Right lobe of liver (tissue), 6 donors: ENCODE measurements at places on chromosomes 7 and 10.

- peak; percentile 51 for DNase-seq
Observed at GRCh38 chr10:37856881-37857286, 526 bp downstream of the ZNF248 start.

- peak; percentile 28 for DNase-seq
Observed at GRCh38 chr10:43904844-43905243, 256.2 kb upstream of the ZNF32 start.

- no peak for DNase-seq
Observed at GRCh38 chr10:84232376-84232775, 7.0 kb upstream of the LRIT2 start.

GRCh38 chr10:95767884-95768556, 12.1 kb downstream of the ENTPD1 start:
- no peak for DNase-seq

GRCh38 chr10:43851030-43851429, 202.3 kb upstream of the ZNF32 start:
- no peak for DNase-seq

DNA sequence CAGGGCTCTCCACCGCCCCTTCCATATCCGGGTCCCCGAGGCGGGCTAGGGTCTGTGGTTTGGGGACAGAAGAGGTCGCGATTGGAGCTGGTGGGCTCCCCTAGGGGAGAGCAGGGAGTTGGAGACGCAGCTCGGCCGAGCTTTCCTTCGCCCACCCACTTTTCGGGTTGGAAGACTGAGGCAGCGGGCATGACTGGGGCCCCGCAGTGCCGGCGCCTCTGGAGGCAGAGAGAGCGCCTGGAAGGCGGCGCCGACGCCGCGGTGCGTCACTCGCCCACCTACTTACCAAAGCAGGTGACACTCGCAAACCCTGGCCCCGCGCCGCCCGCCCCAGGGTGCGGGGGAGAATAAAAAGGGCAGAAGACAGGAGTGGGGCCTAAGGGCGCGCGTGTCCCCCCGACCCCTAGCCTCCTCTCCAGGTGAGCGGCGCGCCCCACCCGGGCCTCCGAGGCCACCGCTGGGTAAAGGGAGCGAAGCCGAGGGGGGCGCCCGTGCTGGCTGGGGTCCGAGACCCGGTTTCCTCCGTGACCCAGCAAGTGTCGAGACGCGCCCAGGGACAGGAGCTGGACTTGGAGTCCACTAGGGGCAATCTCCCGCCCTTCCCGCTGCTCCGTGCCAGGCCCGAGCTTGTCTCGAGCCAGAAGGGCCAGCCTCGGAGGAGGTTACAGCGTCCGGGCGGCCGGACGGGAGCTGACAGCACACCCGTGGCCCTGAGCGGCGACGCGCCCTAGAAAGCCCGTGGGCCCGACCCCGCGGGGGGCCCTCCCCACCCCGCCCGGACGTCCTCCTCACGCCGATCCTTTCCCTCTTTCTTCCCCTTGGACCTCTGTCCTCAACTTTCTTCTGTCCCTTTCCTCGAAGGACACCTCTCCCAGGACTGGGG, 34.4 kb upstream of the GRID1 start:
- peak; percentile 71 for DNase-seq

GRCh38 chr7:112497481-112497880, 16.7 kb downstream of the LSMEM1 start:
- no peak for DNase-seq

DNA sequence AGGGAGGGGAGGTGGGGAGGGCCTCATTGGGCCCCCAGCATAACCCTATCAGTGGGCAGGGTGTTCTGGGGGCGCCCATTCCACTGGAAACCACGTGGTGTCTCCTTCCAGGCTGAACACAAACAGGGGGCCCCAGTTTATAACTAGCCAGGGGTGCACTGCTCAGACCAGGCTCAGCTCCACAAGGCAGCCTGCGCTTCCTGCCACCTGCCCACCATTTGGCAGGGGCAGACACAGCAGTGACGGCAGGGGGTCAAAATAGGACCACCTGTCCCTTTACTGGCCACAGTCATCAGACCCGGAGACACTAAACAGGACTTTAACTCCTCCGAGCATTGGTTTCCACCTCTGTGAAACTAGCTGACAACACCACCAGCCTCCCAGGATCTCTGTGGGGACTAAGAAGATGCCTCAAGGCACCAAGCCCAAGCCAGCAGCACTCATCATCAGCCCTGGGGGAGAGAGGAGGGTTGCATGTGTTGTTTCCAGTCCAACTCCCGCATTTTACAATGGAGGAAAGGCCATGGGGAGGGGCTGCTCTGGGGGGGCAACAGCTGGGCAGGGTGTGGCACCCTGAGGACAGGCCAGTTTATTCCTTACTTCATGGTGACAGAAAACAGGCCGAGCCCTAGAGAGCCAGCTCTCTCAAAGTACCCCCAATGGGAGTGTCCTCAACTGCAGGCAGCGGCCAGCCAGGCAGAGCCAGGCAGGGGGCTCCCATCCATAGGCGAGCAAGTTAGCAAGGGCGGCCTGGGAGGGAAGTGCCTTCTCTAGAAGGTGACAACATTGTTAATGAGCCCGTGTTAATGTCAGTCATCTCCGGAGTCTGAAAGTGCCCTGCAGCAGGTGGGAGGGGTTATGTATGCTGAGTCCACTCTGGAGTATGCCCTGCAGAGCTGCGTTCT, 127.6 kb downstream of the TNS3 start:
- no peak for DNase-seq

GRCh38 chr7:96188174-96188581, 133.7 kb downstream of the SLC25A13 start:
- DNase-seq: no peak

DNA sequence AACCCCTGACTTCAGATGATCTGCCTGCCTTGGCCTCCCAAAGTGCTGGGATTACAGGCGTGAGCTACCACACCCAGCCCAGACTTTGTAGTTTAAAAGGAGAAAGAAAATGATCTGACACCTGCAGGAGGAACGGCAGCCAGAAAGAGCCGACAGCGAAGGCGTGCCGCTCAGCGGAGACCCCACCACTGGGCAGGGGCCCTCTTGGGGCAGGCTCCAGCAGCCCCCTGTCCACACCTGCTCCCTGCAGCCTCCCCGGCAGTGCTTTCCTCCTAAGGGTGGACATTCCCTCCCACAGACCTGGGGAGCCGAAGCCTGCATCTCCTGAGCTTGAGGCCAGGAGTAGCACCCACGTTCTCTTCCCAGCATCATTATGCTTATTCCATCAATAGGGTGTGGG, 19.2 kb upstream of the CNPY1 start:
- DNase-seq: no peak

- DNase-seq: no peak
Observed at GRCh38 chr7:49424109-49424508, 349.3 kb upstream of the VWC2 start.

DNA sequence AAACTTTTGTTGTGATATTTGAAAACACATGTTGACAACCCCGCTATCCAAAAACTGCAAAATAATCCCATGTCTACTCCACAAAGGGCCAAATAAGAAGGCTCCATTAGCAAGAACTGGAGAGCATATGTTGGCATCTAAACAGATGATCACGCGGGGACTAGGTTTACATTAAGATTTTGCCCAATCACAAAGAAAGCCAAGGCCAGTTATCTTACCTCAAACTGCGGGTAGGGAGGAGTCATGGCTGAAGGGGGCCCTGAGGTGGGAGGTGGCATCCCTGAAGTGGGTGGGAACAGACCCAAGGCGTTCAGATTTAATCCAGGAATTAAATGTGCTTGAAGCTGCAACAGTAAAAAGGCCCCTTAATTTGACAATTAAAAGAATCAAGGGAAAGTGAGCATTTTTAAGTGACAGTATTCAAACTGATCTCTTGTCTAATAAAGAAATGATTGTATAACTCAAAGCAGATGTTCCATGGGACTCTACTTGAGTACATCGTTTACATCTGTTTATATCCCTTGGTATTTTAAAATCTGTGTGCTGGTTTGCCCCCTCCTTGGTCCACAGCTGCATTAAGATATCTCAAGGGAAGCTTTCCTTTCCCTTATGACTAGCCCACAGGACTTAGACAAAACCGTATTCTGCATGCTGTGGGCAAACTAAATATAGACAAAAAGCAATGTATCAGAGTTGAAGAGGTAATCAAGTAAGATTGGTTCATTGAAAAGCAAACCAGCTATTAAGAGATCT, 42.9 kb downstream of the MALSU1 start:
- DNase-seq: no peak

GRCh38 chr10:19651549-19651948, 164.7 kb upstream of the PLXDC2 start:
- DNase-seq: no peak

DNA sequence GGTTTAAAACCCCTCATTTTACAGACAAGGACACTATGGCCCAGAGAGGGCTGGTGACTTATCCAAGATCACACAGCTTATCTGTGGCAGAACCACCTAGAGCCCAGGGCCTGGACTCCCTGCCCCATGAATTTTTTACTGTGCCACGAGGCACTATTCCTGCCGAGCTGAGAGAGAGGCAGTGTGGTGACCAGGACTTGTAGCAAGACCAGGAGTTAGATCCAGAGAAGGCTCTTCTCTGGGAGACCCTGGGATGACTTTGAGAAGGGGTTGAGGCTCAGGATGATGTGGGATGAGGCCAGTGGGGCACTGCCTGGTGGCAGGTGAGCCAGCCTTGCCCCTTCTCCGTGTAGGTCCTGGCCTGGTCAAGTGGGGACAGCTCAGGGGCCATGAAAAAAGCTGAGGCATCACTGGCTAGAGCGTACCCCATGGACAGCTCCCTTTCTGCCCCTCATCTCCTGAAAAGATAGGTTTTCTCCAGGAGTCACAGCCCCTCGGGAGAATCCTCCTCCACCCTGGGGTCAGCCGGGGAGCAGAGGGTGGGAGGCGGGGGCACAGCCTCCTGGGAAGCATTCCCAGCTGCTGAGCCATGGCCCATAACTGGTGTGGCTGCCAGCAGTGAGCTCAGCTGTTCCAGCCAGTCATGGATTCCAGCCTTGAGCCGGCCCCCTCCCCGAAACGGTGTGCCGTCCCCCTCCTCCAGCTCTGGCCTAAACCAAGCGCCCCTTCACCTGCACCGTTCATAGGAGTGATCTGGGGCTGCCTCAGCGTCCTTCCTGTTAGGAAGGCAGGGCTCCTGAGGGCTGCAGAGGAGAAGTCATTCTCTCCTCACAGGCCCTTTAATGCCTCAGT, 5.8 kb downstream of the FLNC start:
- DNase-seq: no peak

- DNase-seq: no peak
Observed at GRCh38 chr7:157554393-157555238, 217.8 kb downstream of the DNAJB6 start.

DNA sequence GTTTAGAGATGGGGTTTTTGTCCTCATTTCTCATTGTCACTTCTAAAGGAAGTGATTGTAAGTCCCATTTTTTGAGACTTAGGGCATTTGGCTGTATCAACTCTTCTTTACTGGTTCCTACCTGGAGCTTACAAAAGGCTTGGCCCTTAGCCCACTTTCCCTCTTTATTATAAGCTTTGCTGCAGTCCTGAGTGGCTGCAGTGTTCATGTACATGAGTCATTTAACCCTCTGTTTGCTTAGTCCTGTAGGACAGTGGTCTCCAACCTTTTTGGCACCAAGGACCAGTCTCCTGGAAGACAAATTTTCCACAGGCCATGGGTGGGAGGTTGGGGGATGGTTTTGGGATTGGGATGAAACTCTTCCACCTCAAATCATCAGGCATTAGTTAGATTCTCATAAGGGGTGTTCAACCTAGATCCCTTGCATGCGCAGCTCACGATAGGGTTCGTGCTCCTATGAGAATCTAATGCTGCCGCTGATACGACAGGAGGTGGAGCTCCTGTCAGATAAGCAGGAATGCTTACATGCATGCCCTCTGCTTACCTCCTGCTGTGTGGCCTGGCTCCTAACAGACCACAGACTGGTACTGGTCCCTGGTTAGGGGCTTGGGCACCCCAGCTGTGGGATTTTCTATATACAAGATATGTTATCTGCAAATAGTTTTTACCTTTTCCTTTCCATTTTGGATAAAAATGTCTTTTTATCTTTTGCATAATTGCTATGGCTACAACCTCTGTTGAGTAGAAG, 99.7 kb downstream of the CCSER2 start:
- no peak for DNase-seq

- no peak for DNase-seq
Observed at GRCh38 chr10:50334273-50334672, 83.0 kb upstream of the ASAH2 start.

GRCh38 chr10:91909117-91909677, at the start of gene FGFBP3:
Gene FGFBP3 (minus strand): TSS chr10:91909486. CDS start chr10:91908969, 517 bp downstream.
- no peak for DNase-seq

DNA sequence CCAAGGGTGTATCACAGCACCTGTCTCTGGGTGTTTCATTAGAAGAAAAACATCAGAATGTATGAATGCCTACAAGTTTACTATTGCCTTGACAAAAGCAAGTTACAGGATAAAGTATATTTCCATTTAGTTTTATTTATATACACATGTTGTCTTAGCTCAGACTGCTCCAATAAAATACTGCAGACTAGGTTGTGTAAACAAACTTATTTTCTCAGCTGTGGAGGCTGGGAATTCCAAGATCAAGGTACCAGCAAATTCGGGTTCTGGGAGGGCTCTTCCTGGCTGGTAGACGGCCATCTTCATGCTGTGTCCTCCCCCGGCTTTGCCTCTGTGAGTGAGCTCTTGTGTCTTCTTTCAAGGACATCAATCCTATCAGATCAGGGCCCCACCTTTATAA, 77.1 kb upstream of the UNC5B start:
- DNase-seq: no peak

DNA sequence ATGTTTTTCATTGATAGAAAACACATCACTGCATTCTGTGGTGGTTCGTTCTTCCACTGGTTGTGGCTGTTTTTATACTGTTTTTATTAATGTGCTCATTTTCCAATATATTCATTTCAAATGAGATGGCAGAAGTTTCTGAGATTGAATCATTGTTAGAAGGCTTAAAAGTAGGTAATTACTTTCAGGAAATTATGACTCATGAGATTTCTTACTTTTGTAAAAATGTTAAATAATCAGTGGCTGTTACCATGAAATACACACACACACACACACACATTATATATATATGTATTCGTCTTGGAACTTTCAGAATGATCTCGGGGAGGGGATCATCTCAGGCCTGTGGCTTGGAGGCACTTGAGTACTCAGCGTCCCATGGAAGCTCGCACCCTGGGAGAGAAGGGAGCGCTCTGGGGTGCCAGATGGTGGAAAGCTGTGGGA, 66.1 kb downstream of the ZMYND11 start:
- DNase-seq: no peak
